Stimulated activated CD4-positive, alpha-beta T cell treated with anti-CD3 and anti-CD28 coated beads, Interleukin-4, amount 100 ng/mL, for 4 hours (primary cell): ENCODE measurements at places on chromosomes 5 and 9.

DNA sequence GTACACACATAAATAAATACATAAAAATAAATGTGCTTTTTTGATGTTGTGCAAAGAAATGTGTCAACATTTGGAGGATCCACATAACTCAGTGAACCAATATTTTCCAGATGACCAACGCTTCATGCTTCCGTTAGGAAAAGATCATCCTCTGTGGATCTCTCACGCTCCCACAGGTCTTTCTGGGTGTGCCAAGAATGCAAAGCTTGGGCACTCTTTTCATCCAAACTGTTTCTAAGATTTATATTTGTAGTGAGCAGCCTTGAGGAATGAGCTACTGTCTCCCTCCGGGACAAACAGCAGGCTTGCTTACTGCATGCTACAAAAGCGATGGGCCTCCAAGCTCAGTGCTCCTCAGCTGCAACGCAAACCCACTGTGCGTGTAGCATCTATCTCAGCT lies 46.2 kb upstream of the RUFY1 start:
- no peak for DNase-seq

GRCh38 chr9:86766912-86767311 lies 180.4 kb downstream of the GAS1 start:
- no peak for DNase-seq

- no peak for DNase-seq
These were observed 169.9 kb downstream of the DAB2IP start for GRCh38 chr9:121821326-121821725.

DNA sequence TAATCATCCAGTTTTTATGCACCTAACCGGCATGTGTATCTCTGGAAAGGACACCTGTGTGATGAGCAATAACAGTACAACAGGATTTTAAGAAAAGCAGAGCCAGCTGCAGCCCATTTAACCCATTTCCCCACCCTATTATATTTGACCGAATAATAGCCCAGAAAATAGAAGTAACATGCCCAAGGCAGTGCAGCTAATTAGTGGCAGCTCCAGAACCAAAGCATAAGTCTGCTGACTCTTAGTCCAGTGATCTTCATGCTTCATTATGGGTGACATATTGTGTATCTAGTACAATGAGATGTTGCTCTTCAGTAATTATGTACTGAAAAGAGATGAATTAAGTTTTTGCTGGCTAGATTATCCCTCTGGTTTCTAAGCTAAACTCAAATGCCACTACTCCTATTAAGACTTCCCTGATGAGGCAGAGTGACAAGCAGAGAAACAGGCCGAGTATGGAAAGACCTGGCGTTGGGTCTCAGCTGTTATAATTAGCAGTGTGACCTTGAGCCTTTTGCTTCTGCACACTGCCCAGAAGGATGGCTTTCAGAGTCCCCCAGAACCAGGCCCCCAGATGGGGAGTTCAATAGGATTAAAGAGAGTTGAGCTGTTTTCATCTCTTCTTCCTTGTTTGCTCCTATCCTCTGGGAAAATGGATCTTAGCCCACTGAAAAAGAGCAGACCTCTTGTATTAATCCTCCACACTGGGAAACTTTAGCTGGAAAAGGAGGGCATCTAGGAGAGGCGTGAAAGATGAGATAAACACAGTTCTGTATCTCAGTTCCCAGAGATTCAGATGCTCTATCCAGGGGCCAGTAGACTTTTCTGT lies 10.8 kb upstream of the C1QTNF3 start:
- no peak for DNase-seq

- no peak for DNase-seq
These were observed 580.2 kb upstream of the FAM174A start for GRCh38 chr5:99955006-99955405.

DNA sequence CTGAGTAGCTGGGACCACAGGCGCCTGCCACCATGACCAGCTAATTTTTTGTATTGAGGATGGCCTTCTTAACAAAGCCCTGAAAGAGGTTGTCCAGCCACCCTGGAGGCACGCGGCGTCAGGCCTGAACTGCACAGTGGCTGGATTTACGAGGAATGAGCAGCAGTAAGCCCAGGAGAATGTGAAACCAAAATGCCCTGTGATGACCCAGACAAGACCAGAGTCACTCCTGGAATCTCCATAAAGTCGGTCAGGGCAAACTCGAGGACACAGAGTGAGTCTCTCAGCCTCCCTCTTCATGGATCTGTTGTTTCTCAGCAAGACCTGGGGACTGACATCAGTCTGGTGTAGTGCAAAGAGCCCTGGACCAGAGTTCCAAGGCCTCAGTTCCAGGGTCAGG lies 53.2 kb upstream of the C5orf58 start:
- DNase-seq = no peak

- DNase-seq = no peak
These were observed 158.9 kb downstream of the PCSK5 start for GRCh38 chr9:76049341-76049740.

DNA sequence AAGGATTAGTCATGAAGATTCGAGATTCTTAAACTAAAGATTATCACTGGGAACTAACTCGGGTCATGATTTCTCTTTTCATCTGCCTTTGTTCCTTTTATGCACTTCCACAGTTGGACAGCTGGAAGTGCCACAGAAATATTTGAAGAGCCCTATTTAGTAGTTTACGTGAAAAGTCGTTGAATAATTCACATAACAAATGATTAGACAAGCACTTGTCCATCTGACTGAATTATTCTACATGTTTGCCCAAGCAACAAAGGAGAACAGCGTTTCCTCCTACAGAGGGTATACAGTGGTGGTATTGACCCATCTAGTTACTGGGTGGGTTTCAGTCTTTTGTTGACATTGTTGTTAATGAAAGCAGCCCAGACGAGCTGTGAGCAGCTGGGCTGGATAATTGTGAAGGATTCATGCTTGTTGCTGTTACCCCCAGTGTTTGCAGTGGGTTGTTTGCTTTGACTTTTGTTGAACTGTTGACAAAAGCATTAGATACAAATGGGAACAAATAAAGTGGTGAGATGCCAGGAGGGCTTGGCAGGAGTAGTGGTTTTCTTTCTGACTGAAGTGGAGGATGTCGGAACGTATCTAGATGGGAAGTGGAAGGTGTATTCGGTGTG lies 96.2 kb downstream of the TLE4 start:
- DNase-seq = no peak

- DNase-seq = no peak
These were observed 132.2 kb downstream of the CDC42SE2 start for GRCh38 chr5:131396015-131396414.

DNA sequence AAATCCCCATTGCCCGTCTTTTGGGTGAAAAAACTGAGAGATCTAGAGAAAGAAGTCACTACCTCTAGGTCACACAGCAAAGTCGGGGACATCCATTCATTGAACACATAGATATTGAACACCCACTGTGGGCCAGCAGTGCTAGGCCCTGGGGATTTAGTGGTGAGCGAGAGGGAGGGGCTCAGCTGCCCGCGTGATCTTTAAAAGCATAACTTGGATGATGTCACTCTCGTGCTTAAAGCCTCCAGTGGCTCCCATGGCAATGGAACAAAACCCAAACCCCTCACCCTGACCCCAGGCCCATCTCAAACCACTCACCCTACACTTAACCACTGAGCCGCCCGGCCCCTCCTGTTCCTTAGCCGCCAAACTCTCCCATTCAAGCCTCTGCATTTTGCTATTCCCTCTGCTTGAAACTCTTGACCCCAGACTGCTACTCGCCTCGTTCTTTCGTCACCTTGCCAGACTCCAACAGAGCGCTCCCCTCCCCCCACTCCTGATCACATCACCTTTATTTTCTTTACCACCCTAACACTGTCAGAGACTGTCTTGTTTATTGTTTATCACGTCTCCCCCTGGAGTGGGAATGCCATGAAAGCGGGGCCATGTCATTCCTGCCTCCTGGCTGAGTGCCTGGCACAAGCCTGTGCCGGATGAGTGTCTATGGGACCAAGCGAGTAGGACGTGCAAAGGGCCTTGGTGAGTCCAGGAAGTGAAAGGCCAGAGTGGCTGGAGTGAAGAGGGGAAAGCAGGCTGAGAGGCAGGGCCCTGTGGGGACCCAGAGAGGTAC lies 710 bp upstream of the PIP5KL1 start:
- DNase-seq = no peak

DNA sequence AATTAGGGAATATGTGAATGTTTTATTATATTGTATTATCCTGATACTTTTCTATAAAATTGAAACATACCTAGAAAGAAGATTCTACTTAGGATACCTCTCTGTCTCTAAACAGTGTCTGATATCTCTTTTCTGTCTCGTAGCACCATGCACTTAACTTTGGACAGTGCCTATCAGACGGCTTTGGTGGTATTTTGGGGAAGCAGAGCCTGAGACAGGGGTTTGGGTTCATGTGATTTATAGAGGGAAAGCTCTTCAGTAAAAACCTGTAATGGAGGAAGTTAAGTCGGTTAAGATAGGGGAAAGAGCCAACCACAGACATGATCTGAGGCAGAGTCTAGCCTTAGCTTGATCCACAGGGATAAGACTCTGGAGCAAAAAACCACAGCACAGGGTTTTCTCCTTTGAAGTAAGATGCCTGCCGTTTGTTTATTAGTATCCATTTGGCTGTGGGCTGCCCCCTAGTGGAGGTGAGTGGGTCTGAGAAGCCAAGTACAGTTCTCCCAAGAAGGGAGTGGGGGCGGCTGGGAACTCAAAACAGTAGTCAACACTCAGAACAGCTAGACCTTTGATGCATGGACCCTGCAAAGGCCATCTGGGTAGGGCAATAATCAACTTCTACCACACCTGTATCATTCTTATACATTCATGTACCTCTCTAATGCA lies 141.2 kb upstream of the ASTN2 start:
- DNase-seq = no peak

- DNase-seq = no peak
These were observed 35.3 kb downstream of the HABP4 start for GRCh38 chr9:96485280-96485679.

DNA sequence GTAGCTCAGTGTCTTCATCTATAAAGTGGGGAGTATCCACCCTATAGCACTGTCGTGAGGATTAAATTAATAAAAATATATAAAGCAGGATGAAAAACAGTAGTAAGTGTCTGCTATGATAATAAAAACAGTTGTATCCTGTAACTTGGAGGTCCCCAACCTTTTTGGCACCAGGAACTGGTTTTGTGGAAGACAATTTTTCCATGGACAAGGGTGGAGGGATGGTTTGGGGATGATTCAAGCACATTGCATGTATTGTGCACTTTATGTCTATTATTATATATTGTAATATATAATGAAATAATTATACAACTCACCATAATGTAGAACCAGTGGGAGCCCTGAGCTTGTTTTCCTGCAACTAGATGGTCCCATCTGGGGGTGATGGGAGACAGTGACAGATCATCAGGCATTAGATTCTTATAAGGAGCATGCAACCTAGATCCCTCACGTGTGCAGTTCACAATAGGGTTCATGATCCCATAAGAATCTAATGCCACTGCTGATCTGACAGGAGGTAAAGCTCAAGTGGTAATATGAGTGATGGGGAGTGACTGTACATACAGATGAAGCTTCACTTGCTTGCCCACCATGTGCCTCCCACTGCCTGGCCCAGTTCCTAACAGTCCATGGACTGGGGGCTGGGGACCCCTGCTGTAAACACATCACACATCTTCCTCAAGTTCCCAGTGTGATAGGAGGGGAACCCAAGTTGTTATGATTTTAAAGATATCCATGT lies 177.4 kb upstream of the DAPK1 start:
- DNase-seq = no peak

- no peak for DNase-seq
These were observed 151.8 kb upstream of the VLDLR start for GRCh38 chr9:2469681-2470221.

GRCh38 chr5:130206686-130207085 lies 302.4 kb downstream of the CHSY3 start:
- DNase-seq = no peak

- DNase-seq = no peak
These were observed 35.9 kb upstream of the SLC1A3 start for GRCh38 chr5:36570301-36571095.

GRCh38 chr5:56817263-56818014 lies 2.1 kb downstream of the MAP3K1 start:
- no peak for DNase-seq

GRCh38 chr5:132962429-132963021 lies 909 bp downstream of the AFF4 start:
- DNase-seq = no peak

DNA sequence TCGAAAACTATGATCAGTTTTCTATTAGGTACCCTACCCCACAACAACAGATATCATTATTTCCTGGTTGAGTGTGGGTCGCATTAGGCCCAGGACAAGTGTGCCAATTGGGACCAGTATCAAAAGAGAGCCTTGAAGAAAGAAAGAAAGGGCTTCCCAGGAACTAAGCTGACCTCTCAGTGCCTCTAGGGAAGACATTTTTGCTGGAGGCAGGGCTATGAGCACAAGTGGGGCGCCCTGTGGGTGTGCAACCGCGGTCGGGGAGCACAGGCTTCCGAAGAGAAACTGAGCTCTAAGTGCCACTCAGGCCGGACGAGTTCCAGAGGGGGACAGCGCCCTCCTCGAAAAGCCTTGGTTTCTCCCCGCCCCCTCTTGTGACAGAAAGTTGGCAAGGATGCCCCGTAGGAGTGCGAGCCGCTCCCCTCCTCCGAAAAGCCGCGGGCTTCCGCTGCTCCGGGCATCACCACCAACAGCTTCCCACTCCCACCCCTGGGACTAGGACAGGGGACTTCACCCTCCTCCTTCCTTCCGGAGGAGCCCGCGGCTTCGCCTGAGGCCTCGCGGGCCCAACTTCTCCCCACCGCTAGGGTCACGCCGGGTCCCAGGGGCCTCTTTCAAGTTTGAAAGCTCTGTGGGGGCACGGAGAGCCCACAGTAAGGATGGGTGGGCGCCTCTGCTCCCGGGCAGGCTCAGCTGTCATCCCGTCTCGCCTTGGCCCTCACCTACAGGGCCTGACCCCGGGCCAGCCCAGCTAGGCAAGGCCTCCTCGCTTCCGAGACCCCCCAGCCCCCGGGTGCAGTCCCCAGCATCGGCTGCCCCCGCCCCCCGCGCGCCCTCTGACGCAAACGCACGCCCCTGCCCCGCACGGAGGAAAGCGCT lies 2.0 kb downstream of the NR2F1-AS1 start:
- no peak for DNase-seq

GRCh38 chr9:100739208-100739607 lies 161.3 kb downstream of the CAVIN4 start:
- DNase-seq = no peak

DNA sequence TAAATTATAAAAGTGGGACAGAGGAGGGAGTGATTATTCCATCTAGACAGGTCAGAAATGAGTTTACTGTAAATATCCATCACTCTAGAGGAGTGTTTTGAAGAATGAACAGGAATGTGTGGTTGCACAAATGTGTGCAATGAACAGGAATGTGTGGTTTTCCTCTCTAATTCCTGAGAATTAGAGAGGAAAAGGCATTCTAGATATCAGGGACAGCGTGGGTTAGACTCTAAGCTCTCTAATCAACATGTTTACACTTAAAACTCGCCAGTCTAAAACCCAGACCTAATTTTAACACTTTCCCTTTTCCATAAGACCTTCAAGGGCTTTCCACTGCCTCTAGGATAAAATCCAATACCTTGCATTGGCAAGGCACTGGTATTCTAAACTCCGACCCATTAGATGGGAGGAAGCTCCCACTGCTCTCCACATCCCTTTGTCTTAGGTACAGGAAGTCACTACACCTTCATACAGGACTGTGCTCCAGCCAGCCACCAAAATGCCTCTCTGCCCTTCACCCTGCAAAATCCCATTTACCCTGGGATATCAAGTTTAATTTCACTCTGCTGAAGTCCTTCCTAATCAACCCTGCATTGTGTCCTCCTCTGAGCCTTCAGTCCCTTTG lies 67.9 kb downstream of the NFIB start:
- DNase-seq = no peak

- no peak for DNase-seq
These were observed 18.7 kb upstream of the TGFBR1 start for GRCh38 chr9:99085949-99086948.
